Left lobe of liver (tissue), 2 donors: ENCODE measurements at places on chromosomes 4 and X.

GRCh38 chrX:10165580-10166247, 8.9 kb downstream of the CLCN4 start:
- DNase-seq = no peak

DNA sequence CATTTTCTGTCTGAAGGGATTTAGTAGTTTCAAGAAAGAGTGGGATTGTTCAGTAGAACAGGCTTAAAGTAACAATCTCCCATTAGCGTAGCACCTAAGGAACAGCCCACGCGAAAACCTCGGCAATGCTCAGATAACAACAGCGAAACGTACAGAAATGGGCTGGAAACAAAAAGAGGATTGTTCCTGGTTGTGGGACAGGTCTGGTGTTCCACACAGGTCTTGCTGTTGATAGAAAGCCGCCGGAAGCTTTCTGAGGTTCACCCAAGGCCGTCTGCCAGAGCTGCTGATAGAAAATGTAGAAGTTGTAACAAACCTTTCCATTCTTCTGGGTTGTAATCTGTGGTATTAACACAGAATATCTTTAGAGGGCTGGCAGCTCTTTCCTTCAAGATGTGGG, 69.4 kb upstream of the CLCN4 start:
- DNase-seq = no peak

DNA sequence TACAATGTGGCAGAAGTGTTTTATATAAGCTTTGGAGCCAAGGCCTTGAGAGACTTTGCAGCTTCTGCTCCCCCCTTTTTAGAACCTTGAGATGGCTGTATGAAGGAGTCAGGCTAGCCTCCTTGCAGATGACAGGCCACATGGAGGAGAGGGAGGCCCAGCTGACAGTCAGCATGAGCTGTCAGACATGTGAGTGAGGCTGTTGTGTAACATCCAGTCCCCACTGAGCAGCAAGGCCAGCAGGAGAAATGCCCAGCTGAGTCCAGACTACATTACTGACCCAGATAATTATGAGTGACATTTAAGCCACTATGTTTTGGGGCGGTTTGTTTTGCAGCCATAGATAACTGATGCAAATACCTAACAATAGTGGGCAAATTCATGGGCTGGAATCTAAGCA, 515.3 kb upstream of the ARX start:
- no peak for DNase-seq

DNA sequence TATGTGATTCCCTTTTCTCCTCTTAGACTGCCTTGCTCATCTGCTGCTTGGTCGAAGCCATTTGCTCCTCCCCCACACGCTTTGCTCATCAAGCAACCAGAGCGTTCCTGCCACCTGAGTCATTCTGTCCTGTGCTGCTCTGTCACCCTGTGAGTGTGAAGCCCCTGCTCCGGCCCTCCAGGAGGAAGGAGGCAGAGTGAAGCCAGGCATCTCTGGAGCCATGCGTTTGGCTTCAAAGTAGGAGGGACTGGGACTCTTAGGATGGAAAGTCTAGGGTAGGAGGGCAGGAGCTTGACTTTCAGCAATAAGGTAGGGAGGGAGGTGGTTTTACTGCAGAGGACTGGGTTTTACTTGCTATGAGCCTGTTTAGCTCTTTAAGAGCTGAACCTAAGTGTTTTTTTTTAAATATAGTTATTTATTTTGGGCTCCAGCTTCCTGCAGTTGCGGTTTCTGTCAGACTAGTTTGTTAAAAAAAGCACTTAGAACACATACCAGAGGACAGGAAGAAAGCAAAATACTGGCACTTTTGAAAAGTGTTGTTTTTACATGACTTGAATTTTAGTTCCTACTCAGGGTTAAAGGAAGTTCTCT, 63.6 kb downstream of the SPINK2 start:
- peak; percentile 45 for DNase-seq

DNA sequence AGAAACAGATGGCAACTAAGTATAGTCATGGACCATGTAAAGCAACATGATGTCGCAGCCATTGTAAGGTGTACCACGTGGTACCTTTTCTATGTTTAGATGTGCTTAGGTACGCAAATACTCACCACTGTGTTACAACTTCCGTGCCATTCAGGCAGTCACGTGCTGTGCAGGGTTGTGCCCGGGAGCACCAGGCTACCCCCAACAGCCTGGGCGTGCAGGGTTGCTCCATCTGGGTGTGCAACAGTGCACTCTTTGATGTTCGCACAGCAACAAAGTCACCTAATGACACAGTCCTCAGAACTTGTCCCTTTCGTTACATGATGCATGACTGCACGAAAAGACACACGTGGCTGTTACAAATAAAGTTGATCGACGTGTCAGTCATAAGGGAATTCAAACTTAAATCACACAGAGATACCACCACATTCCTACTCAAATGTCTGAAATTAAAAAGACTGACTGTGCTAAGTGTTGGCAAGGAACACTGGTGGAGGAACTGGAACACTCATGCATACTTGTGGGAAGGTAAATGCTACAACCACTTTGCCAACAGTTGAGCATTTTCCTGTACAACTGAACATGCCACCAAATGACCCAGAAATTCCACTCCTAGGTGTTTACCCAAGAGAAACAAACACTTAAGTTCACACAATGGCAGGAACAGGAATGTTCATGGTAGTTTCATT, 24.3 kb downstream of the CPLX1 start:
- no peak for DNase-seq

- DNase-seq = no peak
Observed at GRCh38 chrX:121931567-121931966, 884.2 kb downstream of the GLUD2 start.

DNA sequence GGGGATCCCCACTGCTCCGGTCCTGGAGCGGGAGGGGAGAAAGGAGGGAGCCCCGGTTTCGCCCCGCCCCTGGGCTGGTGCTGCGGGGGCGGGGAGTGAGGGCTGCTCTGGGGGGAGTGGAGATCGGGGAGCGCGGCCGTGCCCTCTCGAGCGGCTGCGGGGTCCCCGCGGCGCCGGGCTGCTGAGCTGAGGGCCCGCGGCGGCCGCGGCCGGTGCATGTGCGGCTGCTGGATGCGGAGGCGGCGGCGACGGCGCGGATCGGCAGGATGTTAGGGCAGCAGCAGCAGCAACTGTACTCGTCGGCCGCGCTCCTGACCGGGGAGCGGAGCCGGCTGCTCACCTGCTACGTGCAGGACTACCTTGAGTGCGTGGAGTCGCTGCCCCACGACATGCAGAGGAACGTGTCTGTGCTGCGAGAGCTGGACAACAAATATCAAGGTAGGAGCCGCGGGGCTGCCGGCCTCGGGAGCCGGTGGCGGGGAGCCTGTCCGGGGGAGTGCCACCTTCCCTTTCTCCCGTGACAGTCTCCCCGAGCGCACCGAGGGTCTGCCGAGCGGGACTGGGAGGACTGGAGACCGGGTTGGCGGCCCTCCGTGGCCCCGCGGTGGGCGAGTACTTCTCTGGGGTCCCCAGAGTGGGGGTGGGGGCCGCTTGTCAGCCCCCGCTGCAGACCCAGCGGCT, at the start of gene ING2:
Gene ING2, plus strand, starts transcription at position 129 of the 681 bp plus-strand sequence. Its CDS starts 138 bp downstream, at position 267.
- peak; percentile 50 for DNase-seq

GRCh38 chrX:10217198-10217597, 60.4 kb downstream of the CLCN4 start:
- no peak for DNase-seq

DNA sequence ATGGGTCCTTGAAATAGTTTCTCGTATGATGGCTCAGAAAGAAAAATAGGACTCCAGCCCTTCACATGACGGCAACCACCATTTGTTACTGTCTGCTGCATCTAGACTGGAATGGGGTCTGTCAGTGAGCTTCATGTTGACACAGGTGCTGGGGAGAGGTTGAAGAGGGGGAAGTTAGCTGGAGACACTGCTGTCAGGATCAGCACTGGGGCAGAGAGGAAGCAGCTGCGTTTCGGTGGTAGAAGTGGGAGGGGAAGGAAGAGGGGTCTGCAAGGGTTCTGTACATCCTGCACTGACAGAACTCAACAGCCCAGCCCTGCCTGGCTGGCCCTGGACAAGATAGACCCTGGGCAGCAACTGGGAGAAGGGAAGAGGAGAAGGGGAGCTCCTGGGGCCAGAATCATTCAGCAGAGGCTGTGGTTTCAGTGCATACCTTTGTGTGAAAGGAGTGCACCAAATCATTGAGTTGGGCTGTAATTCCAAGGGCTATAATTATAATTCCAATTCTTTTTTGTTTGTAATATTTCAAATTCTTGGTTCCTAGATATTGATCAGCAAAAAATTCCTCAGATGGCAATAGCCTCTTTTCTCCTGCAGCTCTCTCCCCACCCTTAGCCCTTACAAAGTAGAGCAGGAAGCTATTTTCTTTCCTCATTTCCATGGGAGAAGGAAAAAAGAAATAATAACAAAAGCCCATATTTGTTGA, 119.4 kb upstream of the C1GALT1C1 start:
- DNase-seq = no peak

- DNase-seq = no peak
Observed at GRCh38 chrX:773292-774025, 142.9 kb downstream of the SHOX start.

DNA sequence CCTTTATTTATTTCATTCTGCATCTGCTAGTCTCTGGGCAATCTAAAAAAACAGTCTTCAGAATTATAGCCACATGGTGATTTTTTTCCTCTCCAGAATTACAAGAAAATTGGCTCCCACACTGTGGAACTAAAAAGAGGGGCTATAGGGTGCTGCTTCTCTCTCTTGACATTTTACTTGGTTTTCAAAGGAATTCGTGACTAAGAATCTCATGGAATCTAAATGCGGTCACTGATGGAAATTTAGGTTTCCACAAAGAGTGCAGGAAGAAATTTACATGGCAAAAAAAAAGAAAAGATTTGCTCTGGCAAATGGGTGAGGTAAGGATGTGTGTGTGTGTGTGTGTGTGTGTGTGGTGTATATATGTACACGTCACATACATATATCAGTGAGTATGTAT, 10.2 kb downstream of the ATXN3L start:
- DNase-seq = no peak

GRCh38 chr4:173264245-173264644, 69.9 kb downstream of the HMGB2 start:
- DNase-seq = no peak

DNA sequence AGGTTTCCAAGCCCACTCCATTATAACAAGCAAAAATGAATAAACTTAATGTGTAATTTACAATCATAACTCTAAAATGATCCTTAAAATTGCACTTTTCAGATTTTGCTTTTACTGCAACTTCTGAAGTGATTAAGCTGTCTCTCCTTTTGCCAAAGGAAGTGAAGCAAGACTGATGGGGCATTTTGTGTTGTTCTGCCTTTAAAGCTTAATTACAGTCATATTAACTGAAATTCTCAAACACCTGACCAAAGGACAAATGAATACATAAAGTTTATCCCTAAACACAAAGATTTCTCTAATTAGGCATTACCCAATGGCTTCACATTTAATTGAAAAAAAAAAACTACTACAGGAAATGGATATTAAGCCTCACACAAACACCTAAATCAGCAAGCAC, 101.8 kb downstream of the ATP11C start:
- no peak for DNase-seq

DNA sequence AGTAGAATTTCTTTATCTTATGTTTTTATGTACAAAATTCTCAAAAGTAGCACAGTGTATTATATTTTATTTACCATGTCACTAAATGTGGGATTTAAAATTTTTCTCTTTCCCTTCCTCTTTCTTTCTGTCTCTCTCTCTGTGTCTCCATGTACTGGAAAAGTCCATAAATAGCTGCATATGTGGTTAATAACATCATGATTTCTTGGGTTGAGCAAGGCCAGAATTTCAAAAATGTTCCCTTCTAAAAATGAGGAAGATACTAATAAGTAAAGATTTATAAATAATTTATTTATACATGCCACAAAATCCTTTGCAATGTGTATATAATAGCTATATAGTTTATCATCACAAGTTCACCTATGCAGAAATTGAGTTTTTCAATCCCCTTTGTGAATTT, 29.1 kb upstream of the DKK2 start:
- no peak for DNase-seq

DNA sequence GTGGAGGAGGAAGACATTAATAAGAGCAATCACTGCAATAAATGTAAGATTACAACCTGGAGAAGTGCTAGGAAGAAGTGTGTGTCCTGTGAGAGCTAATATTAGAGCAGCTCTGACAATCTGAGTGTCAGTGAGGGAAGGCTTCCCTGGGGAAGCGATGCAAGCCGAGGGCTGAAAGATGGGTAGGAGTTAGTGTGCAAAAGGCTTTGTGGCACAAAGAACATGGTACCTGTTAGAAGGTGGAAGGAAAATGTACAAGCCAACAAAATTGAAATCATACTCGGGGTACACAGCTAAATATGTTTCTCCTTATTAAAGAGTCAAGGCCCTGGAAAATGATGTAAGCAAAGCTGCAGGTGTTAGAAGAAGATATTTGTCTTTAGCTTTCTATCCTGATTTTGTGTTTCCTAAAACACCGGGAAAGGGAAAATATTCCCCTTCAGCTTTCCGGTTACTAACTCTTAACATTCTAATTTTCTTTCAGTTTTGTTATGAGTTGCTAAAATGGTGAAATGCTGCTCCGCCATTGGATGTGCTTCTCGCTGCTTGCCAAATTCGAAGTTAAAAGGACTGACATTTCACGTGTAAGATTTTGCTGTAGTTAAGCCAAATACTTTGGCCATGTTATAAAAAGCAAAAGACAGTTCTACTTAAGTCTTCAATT, 808 bp downstream of the THAP6 start:
- no peak for DNase-seq

DNA sequence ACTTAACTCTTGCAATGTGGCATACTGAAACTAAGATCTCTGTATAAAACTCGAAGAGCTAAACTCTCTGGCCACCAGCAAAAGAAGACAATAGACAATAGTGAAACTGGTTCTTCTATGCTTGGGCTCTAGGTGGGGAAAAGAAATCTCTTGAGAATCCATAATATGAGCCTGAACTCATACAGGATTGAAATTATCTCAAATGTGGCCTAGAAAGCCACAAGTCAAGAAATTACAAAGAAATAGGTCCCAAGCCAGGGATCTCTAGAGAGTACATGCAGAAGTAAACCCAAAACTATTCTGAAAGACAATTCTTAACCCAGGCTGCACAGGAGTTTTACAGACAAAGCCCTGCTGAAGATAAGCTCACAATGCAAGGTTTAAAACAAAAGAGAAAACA, 127.4 kb downstream of the ANAPC10 start:
- DNase-seq = no peak

DNA sequence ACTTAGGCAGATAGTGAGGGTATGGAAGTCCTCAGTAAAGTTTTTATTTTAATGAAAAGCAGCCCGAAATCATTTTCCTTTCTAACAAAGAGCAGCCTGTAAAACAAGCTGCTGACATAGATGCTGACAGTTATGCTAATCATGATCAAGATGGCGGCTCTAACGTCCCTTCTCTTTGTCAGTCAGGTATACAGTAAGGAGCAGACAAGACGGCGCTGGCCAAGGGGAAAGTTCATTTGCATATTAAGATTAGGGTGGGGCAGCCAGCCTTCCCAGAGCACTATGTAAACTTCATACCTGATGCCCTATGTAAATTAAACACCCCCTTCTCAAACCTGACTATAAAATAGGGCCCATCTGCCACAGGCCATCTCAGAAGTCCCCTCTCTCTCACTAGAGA, 76.9 kb downstream of the MAGEB10 start:
- no peak for DNase-seq
